ENCODE measurements at places on chromosomes 3 and 15.

DNA sequence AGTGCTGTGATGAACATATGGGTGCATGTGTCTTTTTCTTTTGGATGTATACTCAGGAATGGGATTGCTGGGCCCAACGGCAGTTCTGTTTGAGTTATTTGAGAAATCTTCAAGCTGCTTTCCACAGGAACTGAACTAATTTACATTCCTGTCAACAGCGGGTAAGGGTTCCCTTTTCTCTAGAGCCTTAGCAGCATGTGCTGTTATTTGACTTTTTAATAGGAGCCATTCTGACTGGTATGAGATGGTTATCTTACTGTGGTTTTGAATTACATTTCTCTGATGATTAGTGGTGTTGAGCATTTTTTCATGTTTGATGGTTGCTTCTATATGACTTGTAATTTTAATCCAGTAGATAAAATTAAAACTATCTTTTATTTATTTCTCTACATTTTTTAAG lies 1168.6 kb upstream of the ALCAM start:
- DNase-seq = no peak

GRCh38 chr3:151985787-151986430 lies 112.5 kb downstream of the SUCNR1 start:
- no peak for DNase-seq

DNA sequence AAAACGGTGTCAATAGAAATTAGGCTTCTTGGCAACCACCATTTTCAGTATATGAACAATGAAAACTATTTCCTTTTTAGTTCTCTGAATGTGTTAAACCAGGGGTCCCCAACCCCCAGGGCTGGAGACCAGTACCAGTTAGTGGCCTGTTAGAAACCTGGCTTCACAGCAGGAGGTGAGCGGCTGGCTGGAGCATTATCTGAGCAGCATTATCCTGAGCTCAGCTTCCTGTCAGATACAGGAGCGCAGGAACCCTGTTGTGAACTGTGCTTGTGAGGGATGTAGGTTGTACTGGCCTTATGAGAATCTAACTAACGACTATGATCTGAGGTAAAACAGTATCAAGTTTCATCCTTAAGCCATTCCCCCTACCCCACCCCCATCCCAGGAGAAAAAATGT lies 328.7 kb downstream of the ZBBX start:
- DNase-seq = no peak

GRCh38 chr3:99549220-99549619 lies 89.2 kb upstream of the COL8A1 start:
- DNase-seq = no peak

DNA sequence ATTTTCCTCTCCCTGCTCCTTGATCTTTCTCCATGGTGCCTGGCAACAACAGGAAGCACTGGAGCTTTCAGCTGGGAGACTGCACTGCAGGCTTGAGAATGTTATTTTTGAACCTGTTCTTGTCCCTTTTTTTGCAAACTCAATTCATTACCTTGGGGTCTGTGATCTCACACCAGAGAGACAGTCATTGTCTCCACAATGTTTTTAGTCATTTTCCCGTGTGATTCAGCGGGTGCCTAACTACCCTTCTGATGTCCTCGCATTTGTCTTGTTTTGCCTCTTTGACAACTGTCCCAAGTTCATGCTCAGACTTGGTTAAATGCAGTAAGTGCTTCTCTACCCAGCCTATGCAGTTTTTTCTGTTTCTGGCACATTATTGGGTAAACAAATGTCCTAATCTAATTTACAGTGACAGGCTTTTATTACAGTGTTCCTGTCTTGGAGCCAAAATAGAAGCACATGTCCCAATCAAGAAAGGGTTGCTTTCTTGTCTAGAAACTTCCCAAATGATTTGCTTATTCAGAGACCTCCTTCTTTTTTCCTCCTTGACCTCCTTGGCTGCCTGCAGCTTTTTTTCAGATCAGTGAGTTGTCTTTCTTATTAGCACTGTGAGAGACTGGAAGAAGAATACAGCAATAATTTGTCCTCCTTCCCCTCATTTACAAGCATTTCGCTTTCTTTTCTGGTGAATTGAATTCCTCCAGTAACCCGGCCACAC lies 162.4 kb downstream of the NSUN3 start:
- peak; percentile 10 for DNase-seq

- DNase-seq = no peak
These were observed 74.2 kb upstream of the GAP43 start for GRCh38 chr3:115549071-115549470.

GRCh38 chr3:16788440-16789056 lies 96.2 kb upstream of the PLCL2 start:
- no peak for DNase-seq

DNA sequence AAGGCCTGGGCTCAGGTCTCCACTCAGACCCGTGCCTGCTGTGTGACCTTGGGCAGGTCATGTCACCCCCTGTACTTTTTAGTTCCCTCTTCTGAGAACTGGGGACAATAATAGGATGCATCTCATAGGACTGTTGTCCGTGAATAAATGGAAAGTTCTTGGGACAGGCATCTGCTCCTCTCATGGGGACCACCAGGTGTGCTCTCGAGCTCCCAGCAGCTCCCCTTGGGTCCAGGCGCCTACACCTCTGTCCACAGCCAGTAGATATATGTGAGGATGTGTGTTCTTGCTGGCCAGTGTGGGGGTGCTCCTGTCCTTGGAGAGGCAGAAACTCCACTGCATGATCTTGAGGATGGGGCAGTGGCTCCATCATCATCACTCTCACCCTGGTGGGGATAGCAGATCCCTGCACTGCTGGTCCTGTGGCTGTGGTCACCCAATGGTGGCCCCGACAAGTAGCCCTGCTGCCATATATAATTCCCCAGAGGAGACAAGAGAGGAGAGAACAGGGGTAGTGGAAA lies 257.6 kb upstream of the TLE3 start:
- no peak for DNase-seq

DNA sequence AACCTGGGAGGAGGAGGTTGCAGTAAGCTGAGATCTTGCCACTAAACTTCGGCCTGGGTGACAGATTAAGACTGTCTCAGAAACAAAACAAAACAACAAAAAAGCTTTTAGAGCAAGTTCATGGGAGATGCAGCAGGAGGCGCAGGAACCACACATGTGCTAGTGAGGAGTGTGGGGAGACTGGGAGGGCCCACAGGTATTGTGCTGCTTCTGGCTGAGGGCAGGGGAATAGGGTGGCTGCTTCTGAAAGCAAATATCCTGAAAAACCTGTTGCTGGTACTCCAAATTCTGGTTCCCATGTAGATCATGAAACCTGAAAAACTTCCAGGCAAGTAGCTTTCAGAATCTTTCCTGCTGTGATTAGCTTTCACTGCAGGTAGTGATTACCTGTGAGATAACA lies 22.1 kb downstream of the TYRO3 start:
- no peak for DNase-seq

GRCh38 chr3:19749448-19750017 lies 184.5 kb downstream of the EFHB start:
- DNase-seq = no peak

DNA sequence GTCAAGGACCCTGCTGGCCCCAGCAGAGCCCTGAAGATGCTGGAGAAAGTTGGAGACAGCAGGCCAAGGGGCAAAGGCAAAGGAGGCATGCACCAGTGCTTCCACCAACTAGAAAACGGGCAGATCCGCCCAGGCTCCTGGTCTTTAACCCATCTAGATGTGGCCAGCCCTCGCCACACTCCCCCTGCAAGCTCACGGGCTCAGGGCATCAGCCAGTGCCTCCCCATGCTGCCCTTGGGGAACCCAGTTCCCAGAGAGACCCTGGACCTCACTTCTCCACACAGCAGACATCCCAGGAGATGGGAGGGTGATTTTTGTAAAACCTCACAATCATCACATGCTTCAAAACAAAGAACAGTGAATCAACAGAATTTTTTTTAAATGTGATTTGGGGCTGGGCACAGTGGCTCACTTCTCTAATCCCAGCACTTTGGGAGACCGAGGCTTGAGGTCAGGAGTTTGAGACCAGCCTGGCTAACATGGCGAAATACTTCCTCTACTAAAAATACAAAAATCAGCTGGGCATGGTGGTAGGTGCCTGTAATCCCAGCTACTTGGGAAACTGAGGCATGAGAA lies 24.5 kb downstream of the CYFIP1 start:
- DNase-seq = no peak

DNA sequence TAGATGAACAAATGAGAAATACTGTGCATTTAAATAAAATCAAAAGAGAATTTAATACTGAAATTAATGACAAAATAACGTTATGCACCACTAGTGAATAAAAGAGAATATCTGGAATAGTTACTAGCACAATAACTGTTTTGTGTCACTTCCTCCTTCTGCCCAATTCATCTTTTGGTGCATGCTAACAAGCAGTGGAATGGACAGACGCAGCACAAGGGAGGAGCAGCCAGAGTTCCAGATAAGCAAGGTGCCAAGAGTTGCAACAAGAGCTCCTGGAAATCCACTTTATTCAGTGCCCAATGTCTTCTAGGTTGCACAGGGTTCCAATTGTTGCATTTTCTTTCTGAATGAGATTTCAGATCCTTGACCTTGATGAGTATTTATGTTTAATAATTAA lies 66.5 kb upstream of the PLXND1 start:
- peak; percentile 23 for DNase-seq

DNA sequence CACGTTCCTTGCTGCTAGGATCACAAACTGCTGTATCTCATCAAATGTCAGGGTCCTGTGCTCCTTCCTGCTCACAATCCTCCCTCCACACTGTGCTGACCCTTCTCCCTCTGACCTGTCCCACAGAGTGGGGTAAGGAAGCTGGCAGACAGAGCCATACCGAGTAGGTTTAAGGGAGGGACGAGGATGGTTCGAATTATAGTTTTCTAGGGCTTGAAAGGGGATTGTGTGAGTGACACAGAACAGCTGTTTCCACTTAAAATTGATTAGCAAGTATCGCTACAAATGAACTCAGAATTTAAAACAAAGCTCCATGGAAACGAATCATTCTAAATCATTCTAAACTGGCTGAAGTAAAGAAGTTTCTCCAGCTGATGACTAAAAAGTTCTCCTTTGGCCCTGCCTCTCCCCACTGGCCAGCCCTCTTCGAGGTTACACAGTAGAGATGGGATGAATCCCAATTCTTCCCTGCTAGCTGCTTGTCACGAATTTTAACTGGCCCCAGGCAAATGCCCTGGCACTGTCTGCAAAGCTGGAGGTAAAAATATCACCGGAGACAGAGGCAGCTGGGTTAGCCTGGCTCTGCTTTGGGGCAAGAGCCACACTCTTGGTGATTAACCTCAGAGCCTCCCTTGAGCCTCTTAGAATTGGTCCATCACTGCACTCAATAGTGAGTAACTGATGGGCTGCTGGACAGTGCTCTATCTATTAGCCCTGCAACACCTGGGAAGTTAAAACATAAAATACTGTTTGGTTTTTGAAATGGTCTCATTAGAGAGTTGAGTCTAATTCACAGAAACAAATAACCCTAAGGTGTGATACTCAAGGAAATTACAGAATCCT lies 194.9 kb downstream of the CHST2 start:
- no peak for DNase-seq

- DNase-seq = no peak
These were observed 60.6 kb downstream of the SLC12A8 start for GRCh38 chr3:125151916-125152315.

GRCh38 chr3:113783463-113783862 lies 36.6 kb downstream of the ATP6V1A start:
- no peak for DNase-seq

- DNase-seq = no peak
These were observed 389 bp downstream of the APEH start for GRCh38 chr3:49674497-49674983.

DNA sequence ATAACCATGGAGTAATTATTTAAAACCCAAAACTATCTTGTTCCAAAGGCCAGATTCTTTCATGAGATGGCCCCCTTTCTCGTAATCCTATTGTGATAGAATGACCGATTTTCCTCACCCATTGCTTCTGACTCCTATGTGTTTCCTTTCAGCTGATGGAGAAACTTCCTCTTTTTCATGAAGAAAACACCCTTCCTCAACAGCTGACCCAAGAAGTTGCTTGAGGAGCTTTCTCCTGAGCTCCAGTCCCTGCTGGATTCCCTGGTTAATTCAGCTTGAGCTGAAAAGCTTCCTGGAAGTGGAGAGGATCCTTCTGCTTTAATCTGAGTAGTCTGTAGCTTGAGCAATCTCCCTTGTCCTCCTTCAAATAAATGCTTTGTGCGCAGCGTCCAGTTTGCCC lies 75.0 kb downstream of the BFSP2 start:
- no peak for DNase-seq

- DNase-seq = no peak
These were observed 10.7 kb downstream of the WHAMM start for GRCh38 chr15:82820128-82820527.

GRCh38 chr3:23804441-23805209 lies 1.1 kb upstream of the UBE2E1 start:
- no peak for DNase-seq

DNA sequence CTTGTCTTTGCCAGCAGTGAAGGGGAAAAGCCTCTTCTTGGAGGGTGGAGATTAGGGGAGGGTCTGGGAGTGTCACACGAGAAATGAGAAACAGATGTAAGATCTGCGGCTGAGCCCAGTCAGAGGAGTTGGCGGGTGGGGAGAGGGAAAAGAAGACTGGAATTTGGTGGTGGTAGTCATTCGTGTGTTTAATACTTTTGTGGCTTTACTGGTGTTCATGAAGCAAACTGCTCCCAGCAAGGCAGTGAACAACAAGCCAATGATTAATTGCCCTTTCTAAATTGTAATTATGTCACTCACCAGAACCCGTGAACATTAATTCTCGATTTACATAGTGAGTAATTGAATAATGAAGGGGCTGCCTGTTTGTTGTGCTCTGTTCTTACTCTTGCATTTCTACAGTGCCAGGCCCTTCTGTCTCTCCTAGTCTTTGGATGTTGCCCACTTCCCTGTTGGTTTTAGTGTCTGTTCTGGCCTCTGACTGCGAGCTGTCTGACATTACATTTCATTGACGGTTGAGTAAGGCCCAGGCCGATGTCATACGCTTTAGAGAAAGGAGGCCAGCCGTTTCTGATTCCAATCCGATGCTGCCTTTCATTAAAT lies 78.0 kb downstream of the CHCHD6 start:
- no peak for DNase-seq

- no peak for DNase-seq
These were observed 62.4 kb upstream of the MBNL1 start for GRCh38 chr3:152206243-152206760.

DNA sequence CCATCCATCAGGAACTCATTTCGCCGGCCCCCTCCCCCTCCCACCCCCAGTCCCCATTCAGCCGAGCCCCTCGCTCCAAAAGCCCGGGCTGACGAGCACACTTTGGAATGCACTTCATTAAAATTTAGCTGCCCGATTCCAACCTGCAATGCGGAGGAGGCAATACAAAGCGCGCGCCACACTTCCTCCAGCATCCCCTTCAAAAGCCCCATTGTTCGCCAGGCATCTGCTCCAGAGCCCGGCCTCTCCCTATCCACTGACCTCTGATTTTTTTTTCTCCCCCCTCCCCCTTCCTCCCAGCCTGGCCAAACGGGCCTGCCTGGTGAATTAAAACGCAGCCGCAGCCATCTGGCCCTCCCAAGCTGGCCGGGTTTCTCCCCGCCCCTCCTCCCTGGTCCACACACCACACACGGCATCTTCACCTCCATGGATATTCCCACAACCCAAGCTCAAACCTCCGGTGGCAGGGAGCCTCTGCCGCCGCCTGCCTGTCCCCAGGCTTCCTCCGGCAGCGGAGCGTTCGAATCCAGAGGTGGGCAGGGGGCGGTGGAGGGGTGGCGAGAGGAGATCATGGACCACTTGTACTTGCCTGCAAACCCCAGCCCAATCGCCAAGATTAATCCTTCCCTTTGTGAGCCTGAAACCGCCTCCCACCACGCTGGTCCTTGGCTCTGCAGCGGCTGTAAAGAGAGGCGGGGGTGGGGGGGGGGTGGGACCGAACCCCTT lies 441.3 kb downstream of the MAGI1 start:
- DNase-seq = peak; percentile 84

Measured in cerebellar cortex (tissue), 1 donor.